Cerebellar nuclear complex (tissue), 1 donor: ENCODE measurements at places on chromosomes 16 and 17.

- no peak for DNase-seq
Measured at GRCh38 chr16:52757746-52758472, 211.0 kb upstream of the TOX3 start.

- DNase-seq: no peak
Measured at GRCh38 chr16:48432136-48432535, 46.9 kb upstream of the SIAH1 start.

GRCh38 chr17:13323990-13324389 lies 277.7 kb downstream of the HS3ST3A1 start:
- no peak for DNase-seq

GRCh38 chr16:21986692-21987246 lies 14.1 kb downstream of the PDZD9 start:
- no peak for DNase-seq

DNA sequence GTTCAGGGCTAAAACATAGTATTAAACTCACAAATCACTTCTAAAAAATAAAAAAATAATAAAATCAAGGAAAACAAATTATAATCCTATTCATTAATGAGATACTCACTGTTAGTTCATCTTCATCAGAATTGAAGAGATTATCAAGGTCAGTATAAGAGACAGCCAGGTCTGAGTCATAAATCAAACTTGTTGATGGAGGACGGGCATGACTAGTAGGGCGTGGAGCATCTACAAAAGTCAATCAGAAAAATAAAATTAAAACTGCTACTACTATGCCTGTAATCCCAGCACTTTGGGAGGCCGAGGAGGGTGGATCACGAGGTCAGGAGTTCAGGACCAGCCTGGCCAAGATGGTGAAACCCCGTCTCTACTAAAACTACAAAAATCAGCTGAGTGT lies 59.1 kb upstream of the INTS2 start:
- DNase-seq: no peak

DNA sequence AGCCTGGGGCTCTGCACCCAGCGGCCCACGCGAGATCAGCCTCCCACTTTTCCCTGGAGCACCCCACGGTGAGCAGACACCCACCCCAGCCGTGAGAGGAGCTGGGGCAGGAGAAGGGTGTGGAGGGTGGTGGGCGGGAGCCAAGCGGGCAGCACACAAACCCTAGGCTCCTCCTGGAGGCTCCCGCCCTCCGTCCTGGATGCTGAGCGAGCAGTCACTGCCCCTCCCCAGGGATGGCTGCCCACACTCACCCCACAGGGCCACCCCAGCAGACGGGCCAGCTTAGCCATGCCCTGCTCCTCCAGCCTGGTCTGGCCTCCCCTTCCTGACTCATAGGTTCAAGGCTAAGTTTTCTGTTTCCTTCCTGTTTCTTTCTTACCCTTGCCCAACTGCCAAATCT lies 15.7 kb upstream of the ABCC3 start:
- no peak for DNase-seq

DNA sequence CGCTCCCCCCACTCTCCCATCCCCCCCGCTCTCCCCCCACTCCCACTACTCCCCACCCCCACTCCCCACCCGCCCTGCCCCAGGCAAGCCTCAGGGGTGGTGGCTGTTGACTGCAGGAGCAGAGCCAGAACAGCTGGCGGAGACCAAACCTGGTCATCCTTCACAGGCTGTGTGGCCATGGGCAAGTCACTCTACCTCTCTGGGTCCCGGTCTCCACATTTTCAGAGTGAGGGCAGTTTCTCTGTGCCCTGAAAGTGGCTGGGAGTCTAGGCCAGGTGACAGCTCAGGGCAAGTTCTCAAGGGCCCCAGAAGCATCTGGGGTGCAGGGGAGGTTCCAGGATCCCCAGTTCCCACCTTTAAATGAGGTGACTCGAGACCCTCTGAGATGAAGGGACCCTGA lies 15.1 kb upstream of the BAHCC1 start:
- no peak for DNase-seq

- no peak for DNase-seq
Measured at GRCh38 chr16:47503936-47504335, 42.8 kb downstream of the PHKB start.

- DNase-seq: no peak
Measured at GRCh38 chr17:66552371-66552770, 250.0 kb downstream of the PRKCA start.
